ENCODE measurements at places on chromosomes 6 and 20. TPM values are rescaled to one million over a fixed set of nuclear protein-coding genes. Genes with fewer than 3 reads are reported as not detected.

DNA sequence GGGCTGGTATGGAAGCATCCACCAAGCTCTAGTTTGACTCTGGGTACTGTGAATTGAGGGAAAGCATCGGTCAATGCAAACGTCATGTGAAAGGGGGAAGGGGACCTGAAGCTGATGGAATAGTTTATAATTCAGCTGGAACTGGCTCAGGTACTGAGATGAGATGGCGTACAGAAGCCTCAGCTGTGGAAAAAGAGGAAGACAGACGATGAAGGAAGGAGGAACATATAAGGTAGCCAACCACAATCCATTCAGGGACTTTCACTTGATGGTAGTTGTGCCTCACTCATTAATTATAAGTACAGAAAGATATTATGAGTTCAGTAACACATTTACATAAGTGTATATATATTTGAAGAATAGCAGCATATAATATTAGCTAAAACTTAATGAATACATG is 2.7 kb downstream of the CALHM5 start:
- DNase-seq: no peak

- DNase-seq: no peak
Measured at GRCh38 chr6:56005426-56005825, 130.0 kb upstream of the BMP5 start.

DNA sequence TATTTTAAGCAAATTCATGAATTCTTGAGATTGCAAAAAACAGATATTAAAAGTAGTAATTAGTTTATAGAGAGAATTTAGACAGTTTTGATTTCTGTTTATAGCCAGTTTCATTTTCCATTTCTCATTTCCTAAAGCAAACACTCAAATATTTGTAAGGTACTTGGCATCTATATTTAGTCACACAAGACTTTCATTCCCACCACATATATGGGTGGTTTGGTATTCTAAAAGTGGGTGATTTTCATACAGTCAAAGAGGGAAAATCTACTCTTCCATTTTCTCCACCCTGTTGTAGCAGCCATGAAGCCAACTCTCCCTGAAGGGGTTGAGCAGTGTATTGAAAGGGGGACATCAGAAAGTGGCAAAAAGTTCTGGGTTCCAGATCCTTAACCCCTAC is 181.1 kb upstream of the SUPT3H start:
- no peak for DNase-seq

GRCh38 chr20:38197217-38197616 is 32.1 kb upstream of the TGM2 start:
- DNase-seq: no peak

GRCh38 chr20:62678553-62678952 is 30.1 kb upstream of the NTSR1 start:
- DNase-seq: no peak

GRCh38 chr6:490251-491037 is 98.9 kb downstream of the IRF4 start:
- no peak for DNase-seq

GRCh38 chr20:32364554-32365208 is 6.5 kb downstream of the ASXL1 start:
- DNase-seq: no peak

DNA sequence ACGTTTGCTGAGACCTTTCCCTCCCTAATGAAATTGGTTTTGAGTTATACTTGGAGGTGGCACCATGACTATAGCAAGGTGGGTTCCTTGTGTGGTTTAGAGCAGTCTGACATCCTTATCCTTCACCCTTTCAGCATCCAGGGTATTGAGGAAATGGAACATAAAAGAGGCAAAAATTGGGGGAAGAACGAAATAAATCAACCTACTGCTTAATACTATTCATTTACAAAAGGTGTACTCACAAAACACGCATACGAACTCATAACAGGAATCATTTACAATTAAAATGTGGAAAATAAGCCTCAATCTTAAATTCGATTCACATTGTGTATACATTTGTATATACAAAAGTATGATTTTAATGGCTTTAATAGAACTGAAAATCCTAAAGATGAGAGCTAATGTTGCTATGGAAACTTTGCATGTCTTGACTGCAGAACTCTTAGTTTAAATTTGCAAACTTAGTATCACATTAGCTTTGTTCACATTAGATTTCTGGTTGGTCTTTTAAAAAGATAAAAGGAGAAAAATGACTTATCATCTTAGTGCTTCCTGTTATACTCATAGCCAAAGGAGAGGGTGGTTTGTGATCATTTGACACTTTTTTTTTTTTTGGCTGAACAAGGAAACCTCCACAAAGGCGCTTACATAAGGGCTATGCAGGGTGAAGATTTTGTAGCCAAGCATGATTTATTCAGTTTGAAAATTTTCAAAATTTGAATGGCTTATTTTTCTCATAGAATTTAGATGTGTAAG is 76.1 kb upstream of the ATXN1 start:
- no peak for DNase-seq

The ARG1 gene
- total RNA-seq: not detected
